Tibial artery (tissue), 4 donors: ENCODE measurements at places on chromosomes 4 and X.

DNA sequence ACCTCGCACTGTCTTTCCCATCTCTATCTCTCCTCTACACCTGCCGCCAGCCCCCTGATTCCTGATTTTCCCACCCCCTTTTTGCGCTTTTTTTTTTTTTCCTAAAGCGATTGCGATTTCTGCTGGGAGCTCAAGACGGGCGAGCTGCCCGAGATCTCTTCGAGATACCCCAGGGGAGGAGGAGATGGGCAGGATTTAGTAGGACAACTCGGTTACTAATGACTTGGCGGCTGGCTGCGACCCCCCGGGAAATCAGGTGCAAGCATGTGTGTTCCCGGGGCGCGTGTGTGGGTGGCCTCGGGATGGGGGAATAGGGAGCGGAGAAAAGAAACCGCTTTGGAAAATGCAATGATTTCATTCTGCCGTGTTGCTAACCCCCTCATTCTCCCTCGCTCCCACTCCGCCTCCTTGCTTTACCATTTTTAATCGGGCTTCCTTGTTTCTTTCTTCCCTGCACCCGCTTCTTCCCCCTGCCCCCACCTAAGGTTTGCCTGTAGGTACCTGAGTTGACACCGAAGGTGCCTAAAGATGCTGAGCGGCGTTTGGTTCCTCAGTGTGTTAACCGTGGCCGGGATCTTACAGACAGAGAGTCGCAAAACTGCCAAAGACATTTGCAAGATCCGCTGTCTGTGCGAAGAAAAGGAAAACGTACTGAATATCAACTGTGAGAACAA lies 4.4 kb downstream of the SLITRK2 start:
- H3K4me1 ChIP-seq = peaks cover 4% of the 10 kb centered on the region
- H3K4me3 ChIP-seq = no peak overlapping the region
- DNase-seq = no peak
- no peaks in the 10 kb centered on the region for H3K36me3 ChIP-seq
- H3K27me3 ChIP-seq = peaks cover 9% of the 10 kb centered on the region
- H3K27ac ChIP-seq = no peak overlapping the region

GRCh38 chrX:149003863-149004660 lies 501.0 kb downstream of the IDS start:
- no peaks in the 10 kb centered on the region for H3K4me1 ChIP-seq
- no peaks in the 10 kb centered on the region for H3K36me3 ChIP-seq
- no peak overlapping the region for H3K4me3 ChIP-seq
- no peak for DNase-seq
- no peaks in the 10 kb centered on the region for H3K27me3 ChIP-seq

- DNase-seq = peak; percentile 27
- H3K4me3 ChIP-seq = peak overlapping the region; percentile 61
- no peaks in the 10 kb centered on the region for H3K27me3 ChIP-seq
- H3K4me1 ChIP-seq = no peaks in the 10 kb centered on the region
- no peaks in the 10 kb centered on the region for H3K36me3 ChIP-seq
These were observed 704 bp upstream of the SEPSECS start for GRCh38 chr4:25160714-25161592.

DNA sequence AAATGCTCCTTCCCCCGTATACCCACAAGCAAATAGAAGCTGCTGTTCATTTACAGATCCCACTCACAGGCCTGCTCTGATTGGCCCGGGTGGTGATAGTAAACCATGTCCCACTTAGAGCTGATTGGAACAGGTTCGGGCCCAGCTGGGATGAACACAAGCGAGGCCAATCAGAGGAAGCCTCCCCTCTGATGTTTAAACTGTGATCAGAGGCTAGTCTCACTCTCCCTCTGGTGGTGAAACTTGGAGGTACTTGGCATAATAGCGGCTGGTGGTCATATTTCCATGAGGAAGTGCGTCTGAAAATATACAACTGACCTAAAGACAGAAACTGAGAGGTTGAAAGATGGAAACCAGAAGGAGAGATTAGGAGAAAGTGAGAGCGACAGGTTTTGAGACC lies 51.5 kb upstream of the TRPC3 start:
- no peaks in the 10 kb centered on the region for H3K27me3 ChIP-seq
- H3K4me1 ChIP-seq = no peaks in the 10 kb centered on the region
- H3K4me3 ChIP-seq = no peak overlapping the region
- no peak overlapping the region for H3K27ac ChIP-seq
- no peaks in the 10 kb centered on the region for H3K36me3 ChIP-seq

GRCh38 chr4:72489267-72489666 lies 79.8 kb downstream of the ADAMTS3 start:
- no peaks in the 10 kb centered on the region for H3K4me1 ChIP-seq
- H3K27me3 ChIP-seq = no peaks in the 10 kb centered on the region
- DNase-seq = no peak
- H3K36me3 ChIP-seq = no peaks in the 10 kb centered on the region
- no peak overlapping the region for H3K27ac ChIP-seq

GRCh38 chrX:16914058-16914457 lies 32.4 kb upstream of the REPS2 start:
- no peaks in the 10 kb centered on the region for H3K36me3 ChIP-seq
- no peaks in the 10 kb centered on the region for H3K27me3 ChIP-seq
- no peak overlapping the region for H3K4me3 ChIP-seq

DNA sequence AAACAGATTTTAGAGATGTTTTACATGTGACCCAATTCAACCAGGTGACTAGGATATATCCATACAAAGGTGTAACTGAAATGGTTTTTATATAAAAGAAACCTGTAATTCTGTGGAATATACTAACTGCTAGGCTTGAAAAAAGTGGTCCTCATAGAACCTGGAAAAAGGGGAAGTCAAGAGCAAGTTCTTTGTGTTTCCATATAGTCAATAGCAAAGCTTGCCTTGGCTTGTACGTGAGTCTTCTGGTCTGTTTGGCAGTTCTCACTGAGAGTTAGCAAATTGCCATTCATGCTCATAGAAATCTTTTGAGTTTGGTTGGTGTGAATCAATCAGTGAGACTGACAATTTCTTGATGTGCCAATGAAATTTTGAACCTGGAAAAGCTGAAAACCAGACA lies 79.4 kb upstream of the SMIM10 start:
- no peak overlapping the region for H3K27ac ChIP-seq
- no peaks in the 10 kb centered on the region for H3K36me3 ChIP-seq
- no peaks in the 10 kb centered on the region for H3K4me1 ChIP-seq
- no peak overlapping the region for H3K4me3 ChIP-seq
- DNase-seq = no peak

DNA sequence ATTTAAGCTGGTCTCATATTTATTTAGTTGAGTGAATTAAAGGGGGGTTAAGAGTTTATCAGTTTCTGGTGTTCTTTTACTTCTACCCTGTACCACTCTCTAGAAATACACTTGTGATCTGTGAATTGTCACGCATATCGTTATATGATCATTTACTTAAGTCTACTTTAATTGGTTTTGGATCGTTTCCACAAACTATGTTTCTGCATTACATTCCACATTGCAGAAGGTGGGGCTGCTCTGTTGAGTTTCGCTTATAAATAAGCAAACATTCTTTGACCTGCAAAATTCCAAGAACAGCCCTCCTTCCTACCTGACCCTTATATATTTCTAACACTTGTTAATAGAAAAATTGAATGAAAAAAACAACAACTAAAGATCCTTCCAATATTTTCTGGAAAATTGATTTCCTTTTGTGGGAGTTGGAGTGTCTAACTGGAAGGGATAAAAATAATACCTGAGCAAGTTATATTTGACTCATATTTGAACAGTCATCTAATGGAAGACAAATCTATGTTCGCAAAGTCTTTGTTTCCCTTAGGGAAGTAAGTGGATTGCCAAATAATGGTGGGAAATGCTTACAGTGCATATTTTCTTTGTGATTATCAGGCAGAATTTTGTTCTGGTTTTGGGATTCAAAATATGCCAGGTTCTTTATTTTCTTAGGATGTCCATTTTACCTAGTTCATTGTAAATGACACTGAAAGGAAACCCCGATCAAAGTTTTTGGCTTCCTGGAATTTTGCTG lies 152.7 kb downstream of the RELL1 start:
- H3K27me3 ChIP-seq = no peaks in the 10 kb centered on the region
- no peaks in the 10 kb centered on the region for H3K4me1 ChIP-seq
- H3K36me3 ChIP-seq = no peaks in the 10 kb centered on the region
- no peak for DNase-seq
- no peak overlapping the region for H3K4me3 ChIP-seq
- H3K27ac ChIP-seq = no peak overlapping the region

- peaks cover 91% of the 10 kb centered on the region for H3K36me3 ChIP-seq
- no peaks in the 10 kb centered on the region for H3K4me1 ChIP-seq
- H3K4me3 ChIP-seq = no peak overlapping the region
- no peak for DNase-seq
- H3K27ac ChIP-seq = no peak overlapping the region
These were observed 62.6 kb downstream of the FAM114A1 start for GRCh38 chr4:38930204-38930603.

- no peak for DNase-seq
- no peak overlapping the region for H3K27ac ChIP-seq
- H3K4me3 ChIP-seq = no peak overlapping the region
- no peaks in the 10 kb centered on the region for H3K4me1 ChIP-seq
- no peaks in the 10 kb centered on the region for H3K27me3 ChIP-seq
These were observed 287.0 kb upstream of the MAGEB18 start for GRCh38 chrX:25851141-25851540.

GRCh38 chr4:144658903-144659302 lies 12.9 kb downstream of the HHIP start:
- H3K4me3 ChIP-seq = no peak overlapping the region
- H3K36me3 ChIP-seq = no peaks in the 10 kb centered on the region
- H3K27ac ChIP-seq = no peak overlapping the region
- no peaks in the 10 kb centered on the region for H3K4me1 ChIP-seq
- H3K27me3 ChIP-seq = no peaks in the 10 kb centered on the region

GRCh38 chr4:89296399-89296798 lies 11.2 kb downstream of the GPRIN3 start:
- H3K36me3 ChIP-seq = no peaks in the 10 kb centered on the region
- DNase-seq = no peak
- H3K4me1 ChIP-seq = no peaks in the 10 kb centered on the region
- no peaks in the 10 kb centered on the region for H3K27me3 ChIP-seq
- no peak overlapping the region for H3K4me3 ChIP-seq

- H3K27me3 ChIP-seq = no peaks in the 10 kb centered on the region
- DNase-seq = no peak
- no peaks in the 10 kb centered on the region for H3K4me1 ChIP-seq
- peaks cover 57% of the 10 kb centered on the region for H3K36me3 ChIP-seq
These were observed 32.0 kb downstream of the DCTD start for GRCh38 chr4:182885022-182885737.

- H3K27me3 ChIP-seq = no peaks in the 10 kb centered on the region
- H3K4me3 ChIP-seq = no peak overlapping the region
- no peaks in the 10 kb centered on the region for H3K4me1 ChIP-seq
- no peaks in the 10 kb centered on the region for H3K36me3 ChIP-seq
These were observed 229.2 kb downstream of the PTTG2 start for GRCh38 chr4:38189445-38189844.

DNA sequence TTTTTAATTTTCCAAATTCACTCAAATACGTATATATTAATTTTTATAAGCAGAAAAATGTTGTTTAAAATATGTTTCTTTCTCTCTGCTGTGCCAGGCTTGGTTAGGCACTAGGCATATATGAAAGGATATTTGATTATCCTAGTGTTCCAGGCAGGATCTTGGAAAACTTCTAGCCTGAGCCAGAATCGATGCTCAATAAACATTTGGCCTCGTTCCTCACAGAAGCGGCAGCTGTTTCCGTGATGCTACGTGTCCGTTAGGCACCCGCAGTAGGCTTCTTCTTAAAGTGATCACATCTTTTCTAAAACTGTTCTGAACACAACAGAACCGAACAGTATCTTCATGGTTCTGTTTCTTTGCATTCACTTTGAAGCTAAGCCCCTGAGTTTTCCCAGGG lies 50.1 kb upstream of the CRMP1 start:
- H3K4me3 ChIP-seq = no peak overlapping the region
- DNase-seq = no peak

DNA sequence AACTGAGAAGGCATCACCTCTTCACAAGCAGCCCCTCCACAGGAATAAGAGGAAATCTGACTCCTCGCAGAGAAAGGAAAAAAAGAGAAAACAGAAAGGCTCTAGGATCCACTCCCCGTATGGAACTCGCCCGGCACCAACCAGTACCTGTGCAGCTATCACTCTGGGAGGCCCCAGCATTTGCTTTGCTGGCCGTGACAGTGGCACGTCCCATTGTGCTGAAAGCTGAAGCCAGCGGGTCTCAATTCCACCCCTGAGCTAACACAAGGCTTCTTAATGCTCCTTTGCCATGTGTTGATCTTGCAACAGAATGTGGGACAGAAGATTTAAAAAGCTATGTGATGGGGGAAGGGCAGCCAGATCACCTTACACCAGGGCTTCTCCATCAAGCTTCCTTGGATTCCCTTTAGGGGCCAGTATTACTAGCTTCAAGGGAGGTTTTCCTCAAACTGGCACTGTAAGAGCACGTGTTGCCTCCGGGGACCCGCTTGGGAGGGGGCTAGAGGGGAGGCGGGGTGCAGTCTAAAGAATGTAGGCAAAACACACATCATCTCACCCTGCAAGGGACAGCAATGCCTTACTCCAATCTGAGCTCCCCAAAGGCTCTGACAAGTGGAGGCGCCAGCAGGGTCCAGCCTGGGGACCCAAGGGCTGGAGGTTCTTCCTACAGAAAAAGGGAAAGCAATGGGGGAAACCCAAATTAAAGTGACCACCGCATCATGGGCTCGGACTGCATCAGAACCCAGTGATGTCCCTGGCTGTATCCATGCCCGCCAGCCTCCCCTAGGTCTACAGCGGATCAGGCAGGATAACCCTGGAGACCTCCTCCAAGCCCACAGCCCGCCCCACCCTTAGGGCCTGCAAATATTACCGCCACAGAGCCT lies 1.2 kb downstream of the USP46 start:
- H3K36me3 ChIP-seq = no peaks in the 10 kb centered on the region
- H3K4me1 ChIP-seq = peaks cover 32% of the 10 kb centered on the region
- DNase-seq = no peak
- H3K27me3 ChIP-seq = no peaks in the 10 kb centered on the region
- H3K4me3 ChIP-seq = peak overlapping the region; percentile 67

GRCh38 chr4:71855944-71856343 lies 72.1 kb upstream of the GC start:
- H3K27me3 ChIP-seq = no peaks in the 10 kb centered on the region
- H3K27ac ChIP-seq = no peak overlapping the region
- no peak for DNase-seq
- H3K4me3 ChIP-seq = no peak overlapping the region
